ENCODE measurements at places on chromosomes 16 and 17. TPM values are rescaled to one million over a fixed set of nuclear protein-coding genes. Genes with fewer than 3 reads are reported as not detected.

DNA sequence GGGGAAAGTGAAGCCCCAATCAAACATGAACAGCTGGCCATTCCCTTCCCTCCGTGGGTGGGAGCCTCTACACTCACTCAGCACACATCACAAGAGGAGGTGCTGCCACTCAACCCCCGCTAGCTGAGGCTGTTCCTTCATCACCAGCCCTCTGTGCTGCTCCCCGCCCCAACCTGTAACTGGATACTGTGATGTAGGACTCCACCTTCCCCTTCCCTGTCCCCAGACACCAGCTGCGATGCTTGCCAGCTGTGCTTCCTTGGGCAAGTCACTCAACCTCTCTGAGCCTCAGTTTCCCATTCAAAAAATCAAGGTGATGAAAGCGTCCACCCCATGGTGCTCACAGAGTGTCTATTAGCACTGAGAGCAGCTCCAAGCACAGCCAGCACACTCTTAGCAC lies 273.2 kb downstream of the MRTFB start:
- no peak overlapping the region for H3K4me3 ChIP-seq
- no peak for DNase-seq
- no peak overlapping the region for H3K27ac ChIP-seq
- H3K4me1 ChIP-seq: no peaks in the 10 kb centered on the region
- H3K36me3 ChIP-seq: no peaks in the 10 kb centered on the region

GRCh38 chr17:80104321-80104955 lies 3.1 kb downstream of the GAA start:
- H3K27ac ChIP-seq: no peak overlapping the region
- no peak for DNase-seq
- no peaks in the 10 kb centered on the region for H3K36me3 ChIP-seq
- peaks cover 18% of the 10 kb centered on the region for H3K4me1 ChIP-seq

- H3K4me3 ChIP-seq: no peak overlapping the region
- peaks cover 93% of the 10 kb centered on the region for H3K27me3 ChIP-seq
- no peak overlapping the region for H3K27ac ChIP-seq
- DNase-seq: no peak
- no peaks in the 10 kb centered on the region for H3K36me3 ChIP-seq
Measured at GRCh38 chr17:77736721-77737120, 221.8 kb upstream of the TNRC6C start.

The CD300LG gene
- not detected for total RNA-seq

The KRT25 gene
- not detected for total RNA-seq

The ALDOC gene
- total RNA-seq: 72.9 TPM

GRCh38 chr17:59842901-59843652 lies 49.7 kb downstream of the TUBD1 start:
- H3K4me1 ChIP-seq: peaks cover 58% of the 10 kb centered on the region
- H3K27ac ChIP-seq: peak overlapping the region; percentile 95
- H3K36me3 ChIP-seq: peaks cover 33% of the 10 kb centered on the region
- H3K27me3 ChIP-seq: no peaks in the 10 kb centered on the region

DNA sequence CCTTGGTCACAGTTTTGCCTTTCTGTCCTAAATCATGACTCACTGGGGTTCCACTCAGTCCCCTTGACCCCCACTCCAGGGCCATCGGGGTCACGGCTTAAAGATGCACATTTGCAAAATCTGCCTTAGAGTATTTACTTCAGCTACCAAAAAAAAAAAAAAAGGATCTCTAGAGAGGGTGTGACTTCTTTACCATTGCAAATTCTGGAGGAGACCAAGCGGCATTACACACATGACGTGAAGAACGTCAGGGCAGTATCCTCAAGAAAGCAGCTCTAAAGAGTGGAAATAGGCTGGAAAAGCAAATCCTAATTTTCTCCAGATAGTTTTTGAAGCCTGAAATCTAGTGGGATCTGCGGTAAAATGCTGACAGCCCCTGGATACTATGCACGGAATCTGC lies 25.6 kb downstream of the SLC6A4 start:
- no peak overlapping the region for H3K27ac ChIP-seq
- H3K36me3 ChIP-seq: no peaks in the 10 kb centered on the region
- no peak overlapping the region for H3K4me3 ChIP-seq
- no peaks in the 10 kb centered on the region for H3K27me3 ChIP-seq
- DNase-seq: no peak

The ZSCAN10 gene
- not detected for total RNA-seq

The MT1H gene
- not detected for total RNA-seq

DNA sequence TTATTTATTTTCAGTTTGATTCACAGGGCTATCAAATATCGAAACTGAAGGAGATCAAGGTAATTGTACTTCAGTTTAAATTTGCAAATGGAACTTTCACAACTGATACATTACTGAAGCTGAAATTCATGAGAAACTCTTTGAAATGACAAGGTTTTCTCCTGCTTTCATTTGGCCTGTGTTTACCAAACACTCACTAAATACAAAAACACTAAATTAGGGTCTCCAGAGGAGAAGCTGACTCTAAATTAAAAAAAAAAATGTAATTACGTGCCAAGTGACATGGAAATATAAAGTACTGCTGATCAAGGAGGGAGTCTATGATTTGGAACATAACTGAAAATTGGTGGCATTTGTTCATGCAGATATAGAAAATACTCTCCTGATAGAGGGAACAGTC lies 205.8 kb downstream of the CDH11 start:
- no peak overlapping the region for H3K4me3 ChIP-seq
- H3K27me3 ChIP-seq: peaks cover 14% of the 10 kb centered on the region
- no peaks in the 10 kb centered on the region for H3K36me3 ChIP-seq
- H3K27ac ChIP-seq: no peak overlapping the region

The CARD14 gene
- 2.3 TPM for total RNA-seq

DNA sequence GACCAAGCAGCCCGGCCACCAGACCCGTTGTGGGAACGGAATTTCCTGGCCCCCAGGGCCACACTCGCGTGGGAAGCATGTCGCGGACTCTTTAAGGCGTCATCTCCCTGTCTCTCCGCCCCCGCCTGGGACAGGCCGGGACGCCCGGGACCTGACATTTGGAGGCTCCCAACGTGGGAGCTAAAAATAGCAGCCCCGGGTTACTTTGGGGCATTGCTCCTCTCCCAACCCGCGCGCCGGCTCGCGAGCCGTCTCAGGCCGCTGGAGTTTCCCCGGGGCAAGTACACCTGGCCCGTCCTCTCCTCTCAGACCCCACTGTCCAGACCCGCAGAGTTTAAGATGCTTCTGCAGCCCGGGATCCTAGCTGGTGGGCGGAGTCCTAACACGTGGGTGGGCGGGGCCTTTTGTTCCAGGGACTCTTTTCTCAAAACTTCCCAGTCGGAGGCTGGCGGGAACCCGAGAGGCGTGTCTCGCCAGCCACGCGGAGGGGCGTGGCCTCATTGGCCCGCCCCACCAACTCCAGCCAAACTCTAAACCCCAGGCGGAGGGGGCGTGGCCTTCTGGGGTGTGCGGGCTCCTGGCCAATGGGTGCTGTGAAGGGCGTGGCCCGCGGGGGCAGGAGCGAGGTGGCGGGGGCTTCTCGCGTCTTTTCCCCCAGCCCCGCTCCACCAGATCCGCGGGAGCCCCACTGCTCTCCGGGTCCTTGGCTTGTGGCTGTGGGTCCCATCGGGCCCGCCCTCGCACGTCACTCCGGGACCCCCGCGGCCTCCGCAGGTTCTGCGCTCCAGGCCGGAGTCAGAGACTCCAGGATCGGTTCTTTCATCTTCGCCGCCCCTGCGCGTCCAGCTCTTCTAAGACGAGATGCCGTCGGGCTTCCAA lies at the start of gene SLC2A4:
SLC2A4 (plus strand) TSS at position 645 of the 879 bp plus-strand sequence; CDS start at position 862, 217 bp downstream.
- peak within 1 kb of the TSS; percentile 50 for H3K27ac ChIP-seq
- DNase-seq: peak; percentile 95
- H3K36me3 ChIP-seq: no peaks in the 10 kb centered on the region
- peak within 1 kb of the TSS; percentile 71 for H3K4me3 ChIP-seq
- H3K4me1 ChIP-seq: peaks cover 10% of the 10 kb centered on the region

GRCh38 chr17:21511363-21512195 lies 135.4 kb downstream of the KCNJ12 start:
- DNase-seq: peak; percentile 81
- no peak overlapping the region for H3K27ac ChIP-seq
- no peaks in the 10 kb centered on the region for H3K4me1 ChIP-seq

DNA sequence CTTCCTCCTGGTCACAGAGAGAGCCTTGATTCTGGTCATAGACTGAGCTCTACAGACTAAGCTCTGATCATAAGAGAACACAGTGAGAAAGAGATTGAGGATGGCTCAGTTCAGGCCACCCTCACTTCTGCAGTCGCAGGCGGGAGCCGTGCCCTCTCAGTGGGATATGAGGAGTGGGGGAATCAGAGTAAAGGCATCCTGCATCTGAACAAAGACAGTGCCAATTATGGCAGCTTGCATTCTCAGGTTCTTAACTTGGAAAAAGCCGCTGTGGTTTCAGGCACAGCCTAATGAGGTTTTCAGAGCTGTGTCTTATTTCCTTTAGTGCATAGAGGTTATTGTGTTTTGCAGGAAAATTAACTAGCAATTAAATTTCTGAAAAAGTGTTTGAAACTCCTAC lies 134.4 kb upstream of the NLRP1 start:
- no peaks in the 10 kb centered on the region for H3K27me3 ChIP-seq
- peak overlapping the region; percentile 94 for H3K27ac ChIP-seq
- no peaks in the 10 kb centered on the region for H3K36me3 ChIP-seq
- H3K4me1 ChIP-seq: peaks cover 21% of the 10 kb centered on the region
- H3K4me3 ChIP-seq: no peak overlapping the region

The MEIOC gene
- total RNA-seq: not detected

- no peaks in the 10 kb centered on the region for H3K27me3 ChIP-seq
- peaks cover 3% of the 10 kb centered on the region for H3K36me3 ChIP-seq
- no peaks in the 10 kb centered on the region for H3K4me1 ChIP-seq
- H3K4me3 ChIP-seq: no peak overlapping the region
Measured at GRCh38 chr17:17860766-17861107, 24.0 kb upstream of the SREBF1 start.

GRCh38 chr17:60563743-60564142 lies 36.2 kb upstream of the PPM1D start:
- peaks cover 7% of the 10 kb centered on the region for H3K4me1 ChIP-seq
- H3K27me3 ChIP-seq: no peaks in the 10 kb centered on the region
- no peak overlapping the region for H3K4me3 ChIP-seq
- no peak overlapping the region for H3K27ac ChIP-seq

- H3K4me1 ChIP-seq: peaks cover 14% of the 10 kb centered on the region
- H3K27ac ChIP-seq: no peak overlapping the region
- H3K4me3 ChIP-seq: no peak overlapping the region
- H3K27me3 ChIP-seq: peaks cover 29% of the 10 kb centered on the region
- no peaks in the 10 kb centered on the region for H3K36me3 ChIP-seq
- DNase-seq: no peak
Measured at GRCh38 chr17:33131620-33132019, 140.0 kb downstream of the SPACA3 start.

DNA sequence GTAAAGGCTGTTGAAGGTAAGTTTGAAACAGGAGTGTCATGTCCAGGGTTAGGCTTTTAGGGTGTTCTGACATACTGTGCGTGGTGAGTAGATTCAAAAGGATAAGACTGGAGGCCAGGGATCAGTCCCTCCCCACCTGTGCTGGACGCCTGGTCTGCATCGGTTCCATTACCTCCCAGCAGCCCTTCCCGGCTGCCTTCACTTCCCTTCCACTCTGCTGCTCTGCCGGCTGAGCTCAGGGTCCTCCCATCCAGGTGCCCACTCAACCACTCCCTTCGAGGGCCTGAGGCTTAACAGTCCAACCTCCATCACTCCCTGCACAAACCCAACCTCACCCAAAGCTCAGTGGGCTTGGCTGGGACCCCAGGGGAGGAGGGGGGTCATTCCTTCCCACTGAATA lies 4.1 kb upstream of the SLC5A10 start:
- H3K36me3 ChIP-seq: no peaks in the 10 kb centered on the region
- no peaks in the 10 kb centered on the region for H3K4me1 ChIP-seq
- DNase-seq: no peak
- peaks cover 21% of the 10 kb centered on the region for H3K27me3 ChIP-seq
- no peak overlapping the region for H3K4me3 ChIP-seq

GRCh38 chr17:65226227-65226626 lies 89.1 kb downstream of the RGS9 start:
- peaks cover 13% of the 10 kb centered on the region for H3K4me1 ChIP-seq
- H3K27ac ChIP-seq: no peak overlapping the region
- H3K27me3 ChIP-seq: no peaks in the 10 kb centered on the region

The ITFG1 gene
- total RNA-seq: 20.0 TPM

DNA sequence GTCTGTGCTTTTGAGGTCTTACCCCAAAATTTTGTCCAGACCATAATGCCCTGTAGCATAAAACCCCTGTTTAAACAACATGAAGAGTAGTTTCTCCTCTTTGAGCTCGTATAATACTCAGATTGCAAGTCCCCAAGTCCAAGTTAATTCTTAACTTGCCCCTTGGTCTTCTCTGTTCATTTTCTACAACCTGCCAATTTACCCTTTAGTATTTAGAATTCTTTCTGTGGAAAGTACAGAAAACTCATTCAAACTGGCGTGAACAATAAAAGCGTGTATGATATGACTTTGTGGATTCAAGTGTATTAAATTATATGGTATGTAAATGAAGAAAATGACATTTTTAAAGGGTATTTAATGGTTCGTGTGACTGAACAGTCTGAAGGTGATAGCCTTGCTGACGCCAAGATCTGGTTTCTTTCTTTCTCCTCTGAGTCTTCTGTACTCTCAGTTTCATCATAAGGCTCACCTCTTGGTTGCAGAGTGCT lies 185.6 kb downstream of the PRKCA start:
- no peak for DNase-seq
- H3K4me1 ChIP-seq: peaks cover 8% of the 10 kb centered on the region
- H3K4me3 ChIP-seq: no peak overlapping the region
- no peaks in the 10 kb centered on the region for H3K27me3 ChIP-seq
- no peaks in the 10 kb centered on the region for H3K36me3 ChIP-seq

- H3K27ac ChIP-seq: no peak overlapping the region
- H3K4me3 ChIP-seq: peak overlapping the region; percentile 72
- H3K4me1 ChIP-seq: peaks cover 11% of the 10 kb centered on the region
- peak; percentile 85 for DNase-seq
- H3K36me3 ChIP-seq: no peaks in the 10 kb centered on the region
Measured at GRCh38 chr17:70168044-70168976, 1.0 kb upstream of the KCNJ2 start.

The CCDC200 gene
- total RNA-seq: not detected

- DNase-seq: no peak
- H3K4me1 ChIP-seq: no peaks in the 10 kb centered on the region
- no peak overlapping the region for H3K4me3 ChIP-seq
Measured at GRCh38 chr16:25018972-25019617, 3.9 kb upstream of the ARHGAP17 start.

The TP53TG3D gene
- total RNA-seq: not detected

The NOMO2 gene
- 121 TPM for total RNA-seq

DNA sequence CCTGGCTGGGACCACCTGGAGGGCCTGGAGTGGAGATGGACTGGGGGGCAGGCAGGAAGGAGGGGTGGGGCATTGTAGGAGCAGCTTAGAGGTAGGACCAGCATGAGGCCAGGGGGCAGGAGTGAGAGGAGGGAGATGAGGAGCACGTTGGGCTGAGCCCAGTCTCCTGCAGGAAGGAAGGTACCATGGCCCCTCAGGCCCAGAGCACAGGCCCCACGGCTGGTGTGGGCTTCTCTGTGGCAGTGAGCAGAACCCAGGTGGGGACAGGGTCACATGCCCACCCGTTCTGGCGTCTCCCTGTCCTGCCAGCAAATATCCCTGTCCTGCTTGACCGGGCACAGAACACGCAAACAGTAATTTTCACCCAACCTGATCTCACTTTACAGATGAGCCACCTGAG lies 141.8 kb downstream of the ENGASE start:
- H3K4me3 ChIP-seq: no peak overlapping the region
- H3K4me1 ChIP-seq: no peaks in the 10 kb centered on the region
- H3K27ac ChIP-seq: no peak overlapping the region
- no peaks in the 10 kb centered on the region for H3K36me3 ChIP-seq
- H3K27me3 ChIP-seq: peaks cover 96% of the 10 kb centered on the region

All from PC-3 (cell line).